ENCODE measurements at places on chromosomes 2 and 18. TPM values are rescaled to one million over a fixed set of nuclear protein-coding genes. Genes with fewer than 3 reads are reported as not detected.

GRCh38 chr2:30736461-30737325, 70.6 kb downstream of the CAPN13 start:
- no peak for DNase-seq

- DNase-seq, result no peak
Measured at GRCh38 chr2:212991120-212991519, 160.3 kb downstream of the IKZF2 start.

DNA sequence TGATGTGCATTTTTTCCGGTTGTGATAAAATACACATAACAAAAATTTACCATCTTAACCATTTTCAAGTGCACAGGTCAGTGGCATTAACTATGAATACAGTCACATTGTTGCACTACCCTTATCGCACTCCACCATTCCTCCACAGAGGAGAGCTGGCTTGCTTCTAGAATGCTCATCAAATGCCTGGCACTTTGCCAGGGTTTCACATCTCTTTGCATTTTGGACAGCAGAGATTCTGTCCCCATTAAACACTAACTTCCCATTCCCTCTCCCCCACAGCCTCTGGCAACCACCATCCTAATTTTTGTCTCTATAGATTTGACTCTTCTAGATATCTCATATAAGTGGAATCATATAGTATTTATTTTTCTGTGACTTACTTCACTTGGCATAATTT, 165.0 kb downstream of the ASB1 start:
- no peak for DNase-seq

The IL36RN gene
- total RNA-seq, result not detected

- peak; percentile 39 for DNase-seq
Measured at GRCh38 chr2:97751752-97752151, 38.4 kb downstream of the ZAP70 start.

The PLGLB2 gene
- 0.11 TPM for total RNA-seq

DNA sequence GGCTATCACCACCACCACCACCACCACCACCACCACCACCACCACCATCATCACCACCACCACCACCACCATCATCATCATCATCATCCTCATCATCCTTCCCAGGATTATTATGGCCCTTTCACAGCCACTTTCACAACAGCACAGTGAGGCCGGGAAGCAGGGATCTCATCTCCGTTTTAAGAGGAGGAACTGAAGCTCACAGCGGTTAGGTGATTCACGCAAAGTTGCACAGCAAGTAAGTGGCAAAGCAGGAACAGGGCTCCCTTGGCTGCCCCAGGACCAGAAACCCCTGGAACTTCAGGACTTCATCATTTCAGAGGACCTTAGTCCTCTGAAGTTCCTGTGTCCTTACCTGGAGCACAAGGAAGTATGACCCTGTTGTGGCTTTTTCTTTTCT, 26.8 kb downstream of the MRPL35 start:
- no peak for DNase-seq

The ANKRD30B gene
- not detected for total RNA-seq

DNA sequence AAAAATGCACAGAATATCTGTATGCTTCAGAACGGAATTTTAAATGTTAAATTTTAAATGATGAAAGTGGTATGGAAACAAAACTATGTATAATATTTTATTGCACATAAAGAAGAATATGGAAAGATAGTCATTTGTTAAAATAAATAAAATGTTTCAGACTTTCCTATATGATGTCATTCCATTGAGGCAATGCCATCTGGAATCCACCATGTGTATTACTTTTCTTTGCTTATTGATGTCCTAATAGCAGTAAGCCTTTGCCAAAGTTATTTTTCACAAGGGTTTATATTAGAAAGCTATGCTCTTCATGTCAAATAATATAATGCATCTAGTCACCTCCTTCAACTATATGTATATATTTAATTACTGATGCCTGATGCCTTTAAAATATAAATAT, 601.6 kb upstream of the PKDCC start:
- no peak for DNase-seq

DNA sequence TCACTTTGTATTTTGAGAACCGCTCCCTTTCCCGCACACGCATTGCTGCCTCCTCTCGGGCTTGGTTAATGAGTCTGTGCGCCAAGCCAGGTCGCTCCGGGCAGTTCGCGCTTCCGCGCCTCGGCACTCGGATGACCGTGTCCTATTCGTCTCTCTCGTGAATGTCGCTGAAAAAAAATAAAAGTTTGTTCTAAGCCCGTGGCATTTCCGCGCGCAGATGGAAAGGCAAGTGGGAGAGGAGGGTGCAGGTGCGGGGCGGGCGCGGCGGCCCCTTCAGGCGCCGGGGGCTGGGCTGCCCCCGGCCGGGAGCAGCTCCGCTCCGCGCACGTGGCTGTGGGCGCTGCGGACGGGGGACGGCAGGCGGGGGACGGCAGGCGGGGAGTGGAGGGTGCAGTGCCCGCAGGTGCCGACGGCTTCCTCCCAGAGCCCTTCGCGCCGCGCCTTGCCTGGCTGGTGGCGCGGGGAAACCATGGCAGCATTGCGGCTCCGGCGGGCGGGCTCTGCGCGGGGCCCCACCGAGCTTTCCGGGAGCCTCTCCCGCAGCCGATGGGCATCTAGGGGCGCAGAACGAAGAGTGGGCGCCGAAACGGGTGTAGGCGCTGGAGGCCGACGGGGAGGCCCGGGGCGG, 159.6 kb upstream of the SIX2 start:
- DNase-seq, result peak; percentile 58

- no peak for DNase-seq
Measured at GRCh38 chr2:203869223-203870042, 1.9 kb downstream of the CTLA4 start.

DNA sequence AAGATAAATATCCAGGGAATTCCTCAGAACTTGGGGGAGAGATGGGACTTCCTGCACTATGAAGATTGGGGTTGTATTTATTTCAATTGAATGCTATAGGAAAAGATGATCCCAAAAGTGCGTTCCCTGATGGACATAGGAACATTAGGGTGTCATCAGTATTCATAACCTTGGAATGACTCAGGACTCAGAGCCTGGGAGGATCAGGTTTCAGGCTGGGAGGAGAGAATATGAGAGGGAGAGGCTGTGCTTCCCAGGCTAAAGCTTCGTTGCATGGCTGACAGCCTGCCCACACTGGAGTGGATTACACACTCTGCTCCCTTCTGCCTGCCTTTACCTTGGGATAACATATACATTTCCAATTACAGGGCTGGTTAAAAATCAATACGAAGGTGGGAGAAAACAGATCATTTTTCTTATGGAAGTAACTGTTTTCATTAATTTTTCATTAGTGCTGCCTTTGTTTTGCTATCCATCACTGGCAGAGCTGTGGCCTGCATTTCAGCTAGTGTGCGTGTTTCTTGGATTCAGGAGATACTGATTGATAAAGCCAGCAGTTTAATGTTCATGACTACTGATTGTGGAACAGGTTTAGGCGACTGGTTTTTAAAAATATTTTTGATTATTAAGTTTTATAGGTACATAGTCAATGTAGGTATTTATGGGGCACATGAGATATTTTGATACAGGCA, 118.7 kb downstream of the KCTD1 start:
- peak; percentile 77 for DNase-seq

- DNase-seq, result no peak
Measured at GRCh38 chr18:80044072-80044471, 9.8 kb downstream of the RBFA start.

- DNase-seq, result no peak
Measured at GRCh38 chr18:29838556-29838955, 1204.0 kb downstream of the DSC3 start.

The GALNT5 gene
- 0.03 TPM for total RNA-seq

GRCh38 chr2:205814039-205814364, 131.7 kb downstream of the NRP2 start:
- no peak for DNase-seq

The ABCG5 gene
- total RNA-seq, result not detected

The CPO gene
- total RNA-seq, result not detected

- peak; percentile 13 for DNase-seq
Measured at GRCh38 chr18:33014060-33014796, 241.4 kb upstream of the KLHL14 start.
